Stimulated activated CD4-positive, alpha-beta T cell treated with anti-CD3 and anti-CD28 coated beads, Interleukin-1b, Interleukin-23, amount 100 ng/mL, for 1 hour (primary cell): ENCODE measurements at places on chromosomes 4 and X.

- no peak for DNase-seq
Measured at GRCh38 chr4:118585015-118585414, 100.2 kb upstream of the METTL14 start.

DNA sequence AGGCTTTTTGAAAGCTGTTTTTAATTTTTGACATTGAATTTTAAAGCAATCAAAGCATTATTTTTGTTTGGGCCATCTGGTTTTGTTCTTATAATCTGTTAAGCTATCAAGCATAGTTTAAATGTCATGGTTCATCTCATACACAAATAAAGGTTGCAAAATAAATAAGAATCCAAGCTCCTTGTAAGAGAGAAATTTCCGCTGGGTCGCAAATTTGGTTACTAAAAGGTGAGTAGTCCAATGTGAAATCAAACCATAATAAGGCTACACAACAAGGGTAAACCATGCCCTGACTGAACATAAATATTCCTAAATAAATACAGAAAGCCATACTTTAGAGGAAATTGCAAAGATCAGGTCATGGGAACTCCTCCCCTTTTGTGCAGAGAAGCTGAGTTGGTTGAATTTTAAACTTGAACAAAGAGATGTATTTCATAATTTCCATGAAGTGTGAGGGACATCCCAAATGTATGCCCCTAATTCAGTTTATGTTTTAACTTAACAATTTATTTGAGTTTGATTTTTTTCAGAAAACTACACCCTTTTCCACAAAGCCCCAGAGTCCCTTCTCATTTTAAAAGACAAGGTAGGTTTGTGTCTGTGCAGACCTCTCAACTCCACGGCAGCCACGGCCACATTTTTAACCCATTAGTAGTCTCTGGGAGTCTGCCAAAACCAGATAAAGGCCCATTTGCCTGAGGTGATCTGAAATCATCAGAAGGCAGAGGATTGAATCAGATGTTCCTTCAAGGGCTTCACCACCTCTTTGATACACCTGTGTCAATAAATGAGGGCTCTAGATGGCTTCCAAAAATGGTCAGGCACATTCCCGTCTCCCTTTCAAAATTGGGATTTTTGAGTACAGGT, 85.2 kb downstream of the PLAC1 start:
- DNase-seq: no peak

GRCh38 chrX:1111601-1112300, 100.7 kb downstream of the CRLF2 start:
- no peak for DNase-seq

GRCh38 chr4:41532336-41532735, 5.6 kb upstream of the LIMCH1 start:
- DNase-seq: no peak

GRCh38 chr4:74230902-74231499, 73.1 kb downstream of the MTHFD2L start:
- DNase-seq: no peak

- DNase-seq: no peak
Measured at GRCh38 chr4:129822701-129823100, 726.7 kb downstream of the C4orf33 start.

- DNase-seq: no peak
Measured at GRCh38 chrX:154729439-154729838, 21.4 kb downstream of the GAB3 start.

DNA sequence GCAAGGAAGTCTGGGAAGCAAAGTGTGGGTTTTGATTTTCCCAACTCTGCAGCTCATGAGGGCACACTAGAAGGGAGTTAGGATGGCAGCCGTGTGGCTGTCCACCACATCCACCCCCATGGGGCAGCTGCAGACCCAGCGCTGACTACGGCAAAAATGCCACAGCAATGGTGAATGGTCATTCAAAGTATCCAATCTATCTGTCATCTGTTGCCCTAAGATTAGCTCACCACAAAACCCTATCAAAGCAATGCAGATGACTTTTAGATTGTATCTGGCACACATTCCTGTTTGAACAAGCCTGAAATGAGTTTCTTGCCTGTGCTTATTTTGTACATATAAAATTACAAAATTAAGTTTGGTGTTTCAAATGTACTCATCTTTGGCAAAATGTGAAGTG, 29.7 kb upstream of the HPSE start:
- DNase-seq: no peak

- DNase-seq: no peak
Measured at GRCh38 chrX:70332600-70332999, 42.7 kb downstream of the KIF4A start.

DNA sequence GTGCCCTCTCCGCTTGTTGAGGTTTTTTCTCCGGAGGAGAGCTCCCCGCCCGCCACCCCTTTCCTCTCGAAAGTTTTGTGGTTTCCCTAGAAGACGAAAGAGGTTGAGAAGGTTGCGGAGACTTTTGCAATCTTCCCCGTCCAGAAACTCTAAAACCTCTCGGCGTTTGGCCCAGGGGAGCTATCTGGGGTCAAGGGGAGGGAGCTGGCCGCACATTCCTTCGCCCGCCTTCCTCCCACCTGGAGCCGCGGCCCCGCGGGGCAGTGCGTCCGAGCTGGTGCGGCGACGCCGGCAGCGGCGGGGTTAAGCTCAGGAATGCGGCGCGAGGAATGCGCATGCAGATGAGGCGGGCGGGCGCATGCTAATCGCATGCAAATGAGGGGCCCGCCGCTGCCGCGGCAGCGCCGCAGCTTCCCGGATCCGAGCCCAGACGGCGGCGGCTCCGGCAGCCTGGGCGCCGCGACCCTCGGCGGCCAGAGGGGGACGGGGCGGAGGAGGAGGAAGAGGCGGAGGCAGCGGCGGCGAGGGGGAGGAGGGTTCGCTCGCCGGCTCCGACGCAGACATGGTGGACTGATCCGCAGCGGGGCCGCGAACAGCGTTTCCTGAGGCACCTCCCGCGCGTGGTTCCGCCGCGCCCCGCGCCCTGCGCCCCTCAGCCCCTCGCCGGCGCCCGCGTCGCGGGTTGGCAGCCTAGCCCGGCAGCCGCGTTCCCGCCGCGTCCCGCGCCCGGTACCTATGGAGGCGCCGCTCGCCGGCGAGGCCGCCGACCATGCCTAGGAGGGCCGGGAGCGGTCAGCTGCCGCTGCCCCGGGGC, at the start of gene WWC2:
WWC2 (plus strand) TSS at position 535 of the 814 bp plus-strand sequence; CDS start at position 770, 235 bp downstream.
- DNase-seq: no peak

DNA sequence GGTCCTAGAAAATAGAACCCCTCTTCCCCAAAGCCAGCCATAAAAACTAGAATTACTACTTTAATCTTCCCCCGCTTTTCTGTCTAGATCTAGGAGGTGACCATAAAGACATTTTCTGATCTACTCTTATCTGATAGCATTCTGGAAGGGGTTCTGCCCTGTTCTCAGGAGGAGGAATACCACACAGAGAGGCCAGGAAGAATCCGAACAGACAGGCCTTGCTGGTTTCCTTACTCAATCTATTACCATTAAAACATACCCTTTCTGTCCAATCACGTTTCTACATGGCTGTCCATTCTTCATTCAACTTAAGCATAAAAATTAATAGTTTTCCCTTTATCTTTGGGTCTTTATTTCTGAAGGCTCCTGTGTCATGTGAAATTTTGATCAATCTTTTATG, 198.7 kb downstream of the GPAT3 start:
- DNase-seq: no peak

DNA sequence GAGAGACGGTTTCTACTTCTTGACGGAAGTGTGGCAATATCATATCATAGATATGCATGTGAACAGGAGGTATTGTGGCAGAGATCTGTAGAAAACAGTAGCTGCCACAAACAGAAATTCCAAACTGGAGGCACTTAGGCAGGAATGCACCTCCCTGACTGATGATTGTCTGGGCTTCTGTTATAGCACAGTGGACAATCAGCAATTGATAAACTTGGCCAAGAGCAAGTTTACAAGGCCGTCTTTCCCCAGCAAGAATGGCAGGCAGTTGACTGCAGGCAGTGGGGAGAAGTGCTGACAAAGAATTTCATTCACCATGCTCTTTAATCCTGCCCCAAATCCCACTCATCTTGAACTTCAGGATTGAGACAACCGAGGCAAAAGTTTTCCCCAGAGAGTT, 114.4 kb upstream of the STOX2 start:
- DNase-seq: no peak

GRCh38 chrX:135549519-135549918, 29.1 kb downstream of the INTS6L start:
- no peak for DNase-seq

- no peak for DNase-seq
Measured at GRCh38 chr4:64882311-64883086, 473.2 kb upstream of the TECRL start.

DNA sequence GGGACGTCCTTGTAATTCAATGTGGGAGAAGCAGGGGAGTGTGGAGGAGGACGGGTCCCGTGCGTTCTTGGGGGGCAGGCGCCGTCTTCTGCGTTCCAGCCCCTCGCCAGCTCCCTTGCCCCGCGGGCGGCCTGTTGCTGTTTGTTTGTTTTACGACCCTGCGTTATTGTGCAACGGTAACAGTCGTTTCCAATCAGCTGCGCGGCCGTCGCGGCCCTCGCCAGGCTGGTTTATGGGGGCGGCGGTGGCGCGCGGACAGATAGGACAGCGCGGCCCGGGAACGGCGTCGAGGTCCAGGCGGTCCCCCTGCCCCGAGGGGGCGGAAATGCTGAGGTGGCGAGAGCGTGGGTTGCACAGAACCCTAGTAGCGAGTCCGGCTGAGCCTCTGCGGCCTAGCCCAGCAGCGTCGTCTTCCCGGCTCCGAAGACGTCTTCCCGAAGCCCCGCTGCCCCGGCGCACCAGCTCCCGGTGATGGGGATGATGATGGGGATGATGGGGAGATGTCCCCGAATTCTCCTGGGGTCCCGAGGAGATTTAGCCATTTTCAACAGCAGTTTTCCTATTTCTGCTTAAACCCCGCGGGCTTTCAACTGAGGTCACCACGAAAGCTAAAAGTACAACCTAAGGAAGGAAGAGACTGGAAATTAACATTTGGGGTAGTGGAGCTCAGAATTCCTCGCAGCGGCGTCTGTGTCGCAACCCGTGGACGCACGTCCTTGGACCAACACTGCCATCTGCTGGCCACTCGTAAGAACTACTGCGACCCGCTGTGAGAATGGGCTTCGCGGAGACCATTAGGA, 4.8 kb downstream of the PDGFRA start:
- DNase-seq: peak; percentile 45

GRCh38 chr4:14345356-14345775, 656.9 kb upstream of the CPEB2 start:
- DNase-seq: no peak

- no peak for DNase-seq
Measured at GRCh38 chrX:101398694-101399093, 7.9 kb downstream of the RPL36A start.

DNA sequence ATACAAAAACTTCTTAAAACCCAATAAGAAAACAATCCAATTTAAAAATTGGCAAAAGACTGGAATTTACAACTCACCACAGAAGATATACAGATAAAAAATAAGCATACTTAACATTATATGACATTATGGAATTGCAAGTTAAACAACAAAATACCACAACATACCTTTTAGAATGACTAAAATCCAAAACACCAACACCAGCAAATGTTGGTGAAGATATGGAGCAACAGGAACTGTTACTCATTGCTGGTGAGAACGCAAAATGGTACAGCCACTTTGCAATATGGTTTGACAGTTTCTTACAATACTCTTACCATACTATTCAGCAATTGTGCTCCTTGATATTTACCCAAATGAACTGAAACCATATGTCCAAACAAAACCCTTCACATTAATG, 112.4 kb downstream of the ADGRL3 start:
- no peak for DNase-seq

DNA sequence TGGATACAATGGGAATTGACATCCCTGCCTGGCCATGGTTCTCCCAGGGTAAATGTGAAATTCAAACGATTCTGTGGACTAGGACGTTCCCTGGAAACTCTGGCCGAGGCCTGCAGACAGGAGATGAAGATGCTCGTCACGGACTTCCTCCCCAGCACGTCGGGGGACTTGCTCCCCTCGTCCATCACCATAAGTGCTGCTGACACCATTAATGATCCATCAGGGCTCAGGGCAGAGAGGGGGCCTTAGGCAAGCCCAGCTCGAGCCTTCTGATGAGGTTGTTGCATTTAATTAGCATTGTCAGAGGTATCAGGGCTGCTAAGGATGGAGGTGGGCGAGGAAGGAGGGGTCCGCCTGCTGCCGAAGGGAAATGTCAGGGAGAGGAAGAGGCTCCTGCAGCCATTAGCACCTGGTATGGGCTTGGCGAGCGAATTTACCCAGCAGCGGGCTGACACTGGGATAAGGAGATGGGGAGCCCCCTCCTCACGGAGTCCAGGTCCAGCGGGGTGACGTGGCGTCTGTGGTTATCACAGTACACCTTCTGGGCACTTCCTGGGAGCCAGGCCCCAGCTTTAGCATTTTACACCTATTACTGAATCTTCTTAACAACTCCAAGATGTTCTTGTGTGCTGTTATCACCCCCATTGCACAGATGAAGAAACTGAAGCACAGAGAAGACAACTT, 83.1 kb downstream of the PPP2R2C start:
- no peak for DNase-seq

DNA sequence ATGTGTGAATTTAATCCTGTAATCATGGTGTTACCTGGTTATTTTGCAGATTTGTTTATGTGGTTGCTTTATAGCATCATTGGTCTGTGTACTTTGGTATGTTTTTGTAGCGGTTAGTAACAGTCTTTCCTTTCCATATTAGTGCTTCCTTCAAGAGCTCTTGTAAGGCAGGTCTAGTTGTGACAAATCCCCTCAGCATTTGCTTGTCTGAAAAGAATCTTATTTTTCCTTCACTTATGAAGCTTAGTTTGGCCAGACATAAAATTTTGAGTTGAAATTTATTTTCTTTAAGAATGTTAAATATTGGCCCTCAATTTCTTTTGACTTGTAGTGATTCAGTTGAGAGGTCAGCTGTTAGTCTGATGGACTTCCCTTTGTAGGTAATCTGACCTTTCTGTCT, 1096.1 kb upstream of the SLIT2 start:
- DNase-seq: no peak
